ENCODE measurements at places on chromosomes 2 and 18.
A peak's percentile ranks its signal among the peaks of the same experiment; 100 is the strongest.

DNA sequence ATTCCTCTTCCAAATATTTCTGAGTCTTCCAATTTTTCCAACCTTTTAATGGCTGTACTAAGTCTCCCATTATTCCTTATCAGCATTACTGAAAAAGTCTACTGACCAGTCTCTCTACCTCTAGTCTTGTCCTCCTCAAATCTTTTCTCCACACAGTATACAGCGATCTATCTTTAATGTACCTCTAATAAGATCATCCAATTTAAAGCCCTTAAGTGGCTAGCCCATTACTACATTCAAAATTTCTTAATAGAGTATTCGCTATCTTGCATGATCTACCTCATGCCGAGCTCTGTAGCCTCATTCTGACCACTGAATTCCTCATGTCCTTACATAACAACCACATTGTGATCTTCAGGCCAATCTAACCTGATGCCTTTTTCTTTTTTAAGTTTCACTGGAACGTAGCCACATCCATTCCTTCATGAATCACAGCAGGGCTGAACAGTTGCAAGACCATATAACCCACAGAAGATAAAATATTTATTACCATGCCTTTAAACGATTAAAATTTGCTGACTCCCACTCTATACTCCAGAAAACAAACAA is 57.9 kb downstream of the SLC66A3 start:
- peak; percentile 74 for DNase-seq

GRCh38 chr2:187586011-187586641 is 31.9 kb upstream of the TFPI start:
- peak; percentile 28 for DNase-seq

DNA sequence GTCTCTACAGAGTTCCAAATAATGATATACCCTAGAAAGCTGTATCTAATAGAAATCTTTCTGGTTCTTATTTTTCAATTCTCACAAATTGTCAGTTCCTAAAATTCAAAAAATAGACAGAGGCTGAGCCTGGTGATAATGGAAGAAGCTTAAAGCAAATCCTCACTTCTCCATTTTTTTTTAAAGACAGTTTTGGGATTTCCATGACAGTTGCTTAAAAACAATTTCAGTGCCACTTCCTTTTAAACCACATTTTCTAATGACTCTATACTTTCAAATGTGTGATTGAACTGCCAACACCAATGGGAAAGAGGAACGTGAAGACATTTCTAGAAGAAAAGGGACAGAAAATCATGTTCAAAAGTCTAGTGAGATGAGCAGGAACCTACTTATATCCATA is 4.0 kb downstream of the GKN2 start:
- no peak for DNase-seq

GRCh38 chr2:31347319-31347718 is 67.2 kb downstream of the XDH start:
- DNase-seq: no peak
